ENCODE measurements at places on chromosomes 11 and 22. TPM values are rescaled to one million over a fixed set of nuclear protein-coding genes. Genes with fewer than 3 reads are reported as not detected.

The ST14 gene
- total RNA-seq = 0.34 TPM

The RNASEH2C gene
- 96.1 TPM for total RNA-seq

The SMIM35 gene
- not detected for total RNA-seq

The CRYBB3 gene
- total RNA-seq = not detected

The DBX1 gene
- total RNA-seq = not detected

The CDHR5 gene
- total RNA-seq = not detected

The ADM2 gene
- 0.60 TPM for total RNA-seq

The TPBGL gene
- total RNA-seq = 0.17 TPM

The SLC22A6 gene
- total RNA-seq = not detected

The MUC6 gene
- total RNA-seq = not detected

The SPON1 gene
- total RNA-seq = 0.17 TPM

The CNIH2 gene
- not detected for total RNA-seq

The MTMR3 gene
- 41.4 TPM for total RNA-seq

The MRGPRX4 gene
- total RNA-seq = 0.51 TPM

The GLYATL2 gene
- total RNA-seq = not detected

The CADM1 gene
- total RNA-seq = 0.56 TPM

The LMF2 gene
- total RNA-seq = 50.9 TPM

The YAP1 gene
- 84.2 TPM for total RNA-seq

The ASPHD2 gene
- total RNA-seq = 1.2 TPM

The CRYBA4 gene
- not detected for total RNA-seq

The CCDC15 gene
- total RNA-seq = 2.9 TPM

The EHF gene
- total RNA-seq = 0.17 TPM

The MGAT3 gene
- not detected for total RNA-seq

The PIH1D2 gene
- 1.4 TPM for total RNA-seq

The SMPD1 gene
- 27.6 TPM for total RNA-seq

The TRIOBP gene
- 165 TPM for total RNA-seq

The KREMEN1 gene
- 0.56 TPM for total RNA-seq

The OR5M8 gene
- total RNA-seq = not detected

The CNGA4 gene
- total RNA-seq = not detected

The KRTAP5-9 gene
- total RNA-seq = not detected

The LSP1 gene
- total RNA-seq = 0.42 TPM

The LRRC10B gene
- total RNA-seq = not detected

The SMTNL1 gene
- not detected for total RNA-seq

The PHOX2A gene
- not detected for total RNA-seq

The MCAM gene
- total RNA-seq = 1,172 TPM

The HORMAD2 gene
- total RNA-seq = not detected

The USH1C gene
- not detected for total RNA-seq

The UBE2L3 gene
- total RNA-seq = 50.3 TPM

The ALDH3B1 gene
- total RNA-seq = 0.68 TPM

The FAM181B gene
- 0.05 TPM for total RNA-seq

The INPP5J gene
- total RNA-seq = not detected

The STX3 gene
- 143 TPM for total RNA-seq

The CACNA1I gene
- not detected for total RNA-seq

The MS4A12 gene
- total RNA-seq = not detected

Measured in dermis blood vessel endothelial cell (primary cell).